ENCODE measurements at places on chromosomes 6 and 20. TPM values are rescaled to one million over a fixed set of nuclear protein-coding genes. Genes with fewer than 3 reads are reported as not detected.

DNA sequence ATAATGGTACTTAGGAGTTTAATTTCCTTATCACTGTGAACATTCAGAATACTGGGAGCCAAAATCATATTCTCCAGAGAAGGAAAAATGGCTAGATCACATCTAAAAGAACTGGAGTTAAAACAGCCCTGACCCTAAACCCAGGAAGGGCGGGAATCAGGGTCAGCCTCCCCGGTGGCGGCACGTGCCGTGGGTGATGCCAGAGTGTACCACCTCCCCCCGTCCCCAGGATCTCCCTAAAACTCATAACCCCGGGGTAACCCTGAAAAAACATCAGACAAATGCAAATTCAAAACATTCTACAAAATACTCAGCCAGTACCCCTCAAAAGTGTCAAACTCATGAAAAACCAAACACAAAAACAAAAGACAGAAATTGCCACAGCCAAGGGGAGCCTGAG is 148.3 kb downstream of the DLL1 start:
- DNase-seq = no peak

The EEF1A2 gene
- total RNA-seq = 0.12 TPM

DNA sequence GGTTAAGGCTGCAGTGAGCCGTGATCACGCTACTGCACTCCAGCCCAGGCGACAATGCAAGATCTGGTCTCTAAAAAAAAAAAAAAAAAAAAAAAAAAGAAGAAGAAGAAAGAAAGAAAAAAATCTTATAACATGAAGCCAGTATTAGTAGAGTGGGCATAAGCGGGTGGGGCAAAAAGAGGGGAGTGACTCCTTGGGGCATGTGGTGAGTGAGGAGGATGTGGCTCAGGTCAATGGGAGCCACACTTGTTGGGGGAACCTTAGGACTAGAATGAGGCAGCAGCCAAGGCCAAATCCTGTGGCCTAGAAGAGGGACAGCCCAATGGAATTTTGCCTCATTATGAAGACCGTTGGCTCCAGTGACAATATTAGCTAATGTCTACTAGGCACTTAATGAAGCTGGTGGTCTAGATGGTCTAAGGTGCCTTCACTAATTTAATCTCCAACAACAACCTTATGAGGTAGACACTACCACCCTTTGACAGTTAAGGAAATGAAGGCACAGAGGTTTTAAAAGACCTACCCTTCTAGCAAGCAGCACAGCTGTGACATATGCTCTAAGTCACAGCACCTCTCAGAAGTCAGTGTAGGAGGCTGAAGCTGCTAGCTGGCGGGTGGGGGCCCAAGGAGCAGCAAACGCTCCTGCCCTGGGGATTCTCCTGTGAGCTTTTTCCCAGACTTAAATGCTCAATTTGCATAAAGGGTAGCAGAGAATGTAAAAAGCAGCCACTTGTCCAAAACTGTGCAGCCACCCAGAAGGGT is 23.6 kb upstream of the ARMC12 start:
- DNase-seq = no peak

The ZNF322 gene
- 8.8 TPM for total RNA-seq

- no peak for DNase-seq
These were observed 188.8 kb downstream of the DLL1 start for GRCh38 chr6:170102038-170102437.

The PRR18 gene
- total RNA-seq = not detected
